ENCODE measurements at places on chromosomes 4 and X. TPM values are rescaled to one million over a fixed set of nuclear protein-coding genes. Genes with fewer than 3 reads are reported as not detected.

DNA sequence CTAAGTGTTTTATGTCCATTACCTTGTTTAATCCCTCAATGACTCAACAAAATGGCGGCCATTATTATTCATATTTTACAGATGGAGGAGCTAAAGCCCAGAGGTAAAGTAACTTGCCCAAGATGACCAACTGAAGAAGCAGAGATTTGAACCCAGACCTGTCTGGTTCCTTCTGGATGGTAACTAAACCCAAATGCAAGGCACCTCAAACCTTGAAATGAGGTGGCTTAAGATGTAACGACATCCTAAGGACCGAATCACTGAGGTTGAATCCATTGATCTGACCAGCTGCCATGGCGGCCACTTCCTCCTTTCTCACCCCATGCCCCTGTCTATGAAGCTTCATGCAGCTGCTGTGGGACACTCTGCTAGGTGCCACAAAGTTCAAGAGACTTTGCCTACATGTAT, 932 bp downstream of the TLR10 start:
- no peak for ATAC-seq

DNA sequence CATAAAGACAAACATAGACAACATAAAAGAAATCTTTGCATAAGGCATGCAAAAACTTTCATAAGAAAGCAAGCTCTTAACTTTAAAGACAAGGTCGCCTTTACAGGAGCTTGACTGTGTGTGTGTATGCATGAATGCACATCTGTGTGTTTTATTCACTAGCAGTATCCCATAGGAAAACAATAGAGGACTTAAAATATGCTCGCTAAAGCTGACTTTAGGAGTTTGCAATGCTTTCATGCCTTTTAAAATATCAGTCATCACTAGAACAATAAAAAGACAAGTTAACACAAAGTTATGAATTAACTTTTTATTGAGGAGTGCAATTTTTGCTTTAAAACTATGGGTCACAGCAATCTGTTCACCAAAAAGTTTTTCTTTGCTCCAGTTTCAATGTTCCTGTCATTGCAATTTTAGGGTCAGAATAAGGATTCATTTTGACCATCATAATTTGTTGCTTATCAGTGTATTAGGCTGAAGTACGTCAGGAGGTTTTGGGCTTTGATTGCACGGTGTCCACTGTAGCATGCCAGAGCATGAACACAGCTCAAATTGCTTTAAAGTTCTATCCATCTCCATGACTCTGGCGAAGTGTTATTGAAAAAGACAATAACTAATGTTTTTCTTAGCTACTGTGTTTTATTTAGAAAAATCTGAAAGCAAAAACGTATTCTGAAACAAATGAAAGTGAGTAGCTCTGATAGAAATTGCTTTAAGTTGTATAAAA, 36.9 kb downstream of the ANXA10 start:
- ATAC-seq = no peak

Gene GAGE10
- not detected for total RNA-seq

- no peak for ATAC-seq
These were observed 103.8 kb upstream of the ATP6AP2 start for GRCh38 chrX:40476958-40477357.

Gene HSD17B13
- total RNA-seq = not detected

DNA sequence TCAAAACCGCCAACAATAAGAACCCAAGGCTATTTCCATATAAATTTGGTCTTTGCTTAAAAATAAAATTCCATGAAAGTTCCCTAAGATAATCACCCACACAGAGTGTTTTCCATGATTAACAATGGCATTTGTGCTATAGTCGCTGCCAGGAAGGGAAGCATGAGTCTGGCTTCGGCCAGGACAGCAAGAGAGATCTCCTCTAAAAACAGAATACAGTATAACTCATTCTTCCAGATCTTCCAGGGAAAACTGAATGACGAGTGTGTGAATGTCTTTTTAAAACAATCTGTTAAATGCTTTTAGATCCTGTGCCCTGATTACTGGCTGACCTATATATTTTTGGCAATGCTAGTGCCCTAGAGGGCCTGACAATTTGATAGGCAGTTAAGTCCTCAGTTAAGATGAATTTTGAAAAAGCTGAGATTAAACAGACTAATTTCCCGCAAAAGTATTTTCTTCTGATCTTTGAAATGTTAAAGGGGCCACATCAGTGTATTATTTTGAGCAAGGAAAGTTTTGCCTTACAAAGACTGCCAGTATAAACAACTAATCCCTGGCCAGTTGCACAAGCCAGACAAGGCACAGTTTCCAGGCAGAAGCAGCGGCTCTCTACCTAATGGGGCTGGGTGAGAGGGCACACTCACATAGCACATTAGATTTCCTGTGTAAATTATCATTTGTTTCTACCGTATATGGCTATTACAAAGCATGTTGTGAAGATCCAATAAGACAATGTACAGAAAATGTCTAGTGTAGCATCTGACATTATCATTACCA, 127.3 kb downstream of the DCHS2 start:
- no peak for ATAC-seq

DNA sequence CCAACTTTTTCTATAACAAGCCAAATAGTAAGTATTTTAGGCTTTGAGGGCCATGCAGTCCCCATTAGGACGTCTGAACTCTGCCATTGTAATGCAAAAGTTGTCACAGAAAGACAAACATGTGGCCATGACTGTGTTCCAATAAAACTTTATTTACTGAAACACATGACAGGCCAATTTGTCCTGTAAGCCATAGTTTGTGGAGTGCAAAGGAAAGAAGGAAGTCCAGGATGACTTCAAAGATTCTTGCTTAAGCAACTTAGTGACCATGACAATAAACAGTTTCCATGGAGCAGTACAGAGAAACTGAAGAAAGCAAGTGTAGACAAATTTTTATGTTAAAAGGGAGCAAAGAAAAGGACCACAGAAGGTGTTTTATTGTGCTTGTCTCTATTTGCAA, 35.0 kb upstream of the MYOZ2 start:
- ATAC-seq = no peak

Gene UTP14A
- 17.7 TPM for total RNA-seq

GRCh38 chr4:86587381-86588140, 6.6 kb upstream of the PTPN13 start:
- no peak for ATAC-seq
